A549 treated with dexamethasone at 1 μM for 4 hours (cell line): ENCODE measurements at places on chromosomes 3 and 15. TPM values are rescaled to one million over a fixed set of nuclear protein-coding genes. Genes with fewer than 3 reads are reported as not detected.

The MAP3K13 gene
- 12.0 to 15.2 TPM (median 13.4 TPM) in 5 replicates for total RNA-seq

The SLC22A13 gene
- 0.07 to 0.09 TPM (median 0.08 TPM) in 4 of 5 replicates, not detected in the other for total RNA-seq

The CCRL2 gene
- total RNA-seq = 0.08 to 0.11 TPM (median 0.09 TPM) in 4 of 5 replicates, not detected in the other

The INSYN1 gene
- total RNA-seq = 2.4 to 3.5 TPM (median 2.7 TPM) in 5 replicates

The SLC28A2 gene
- not detected in 5 replicates for total RNA-seq

The LRTM1 gene
- total RNA-seq = not detected in 5 replicates

The PLD1 gene
- 6.5 to 8.1 TPM (median 7.9 TPM) in 5 replicates for total RNA-seq

The LRRC58 gene
- 12.1 to 19.3 TPM (median 14.5 TPM) in 5 replicates for total RNA-seq

The PLA2G4D gene
- not detected in 5 replicates for total RNA-seq

The IL17RB gene
- 0.41 to 1.00 TPM (median 0.69 TPM) in 5 replicates for total RNA-seq

The ARPP21 gene
- total RNA-seq = 0.02 to 0.19 TPM (median 0.03 TPM) in 5 replicates
